ENCODE measurements at places on chromosomes 12 and 14.
A peak's percentile ranks its signal among the peaks of the same experiment; 100 is the strongest.

DNA sequence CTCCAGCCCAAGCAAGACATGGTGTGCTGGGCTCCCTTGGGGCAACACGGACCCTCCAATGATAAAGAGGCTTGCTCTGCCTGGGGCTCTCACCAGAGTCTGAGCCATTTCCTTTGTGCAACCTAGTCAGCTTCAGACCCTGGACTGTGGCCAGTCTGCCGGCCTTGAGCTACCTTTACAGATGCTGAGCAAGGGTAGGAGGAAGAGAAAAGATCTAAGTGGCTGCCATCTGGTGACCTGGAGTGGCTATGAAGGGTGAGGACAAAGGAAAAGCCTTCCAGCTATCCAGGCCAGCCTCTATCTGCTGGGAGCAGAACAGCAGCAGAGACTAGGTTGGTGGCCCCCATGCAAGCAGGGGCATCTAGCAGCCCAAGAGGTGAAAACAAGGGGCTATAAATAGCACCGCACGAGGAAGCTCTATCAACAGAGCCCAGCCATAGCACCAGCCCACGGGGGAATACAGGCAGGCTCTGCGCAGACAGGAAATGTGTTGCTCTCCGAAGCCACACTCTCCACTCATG lies 230.1 kb downstream of the FOXN3 start:
- peak; percentile 40 for DNase-seq

DNA sequence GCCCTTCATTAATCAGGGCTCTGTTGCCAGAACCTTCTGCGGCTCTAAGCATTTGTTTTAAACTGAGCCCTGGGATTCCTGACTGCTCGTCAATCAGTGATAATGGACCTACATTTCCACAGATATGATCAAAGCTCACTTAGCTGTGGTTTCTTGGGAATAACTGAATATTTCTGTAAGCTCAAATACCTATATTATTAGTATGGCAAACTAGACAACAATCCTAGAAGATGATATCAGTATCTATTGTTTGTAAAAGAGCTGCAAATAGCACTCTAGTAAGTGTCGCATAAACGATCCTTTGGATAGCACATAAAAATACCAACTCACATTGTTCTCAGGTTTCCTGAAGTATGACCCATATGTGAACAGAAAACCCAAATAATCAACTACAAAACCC lies 150.4 kb downstream of the PPM1H start:
- DNase-seq, result no peak

- DNase-seq, result no peak
These were observed 75.4 kb downstream of the DUSP6 start for GRCh38 chr12:89276860-89277259.

DNA sequence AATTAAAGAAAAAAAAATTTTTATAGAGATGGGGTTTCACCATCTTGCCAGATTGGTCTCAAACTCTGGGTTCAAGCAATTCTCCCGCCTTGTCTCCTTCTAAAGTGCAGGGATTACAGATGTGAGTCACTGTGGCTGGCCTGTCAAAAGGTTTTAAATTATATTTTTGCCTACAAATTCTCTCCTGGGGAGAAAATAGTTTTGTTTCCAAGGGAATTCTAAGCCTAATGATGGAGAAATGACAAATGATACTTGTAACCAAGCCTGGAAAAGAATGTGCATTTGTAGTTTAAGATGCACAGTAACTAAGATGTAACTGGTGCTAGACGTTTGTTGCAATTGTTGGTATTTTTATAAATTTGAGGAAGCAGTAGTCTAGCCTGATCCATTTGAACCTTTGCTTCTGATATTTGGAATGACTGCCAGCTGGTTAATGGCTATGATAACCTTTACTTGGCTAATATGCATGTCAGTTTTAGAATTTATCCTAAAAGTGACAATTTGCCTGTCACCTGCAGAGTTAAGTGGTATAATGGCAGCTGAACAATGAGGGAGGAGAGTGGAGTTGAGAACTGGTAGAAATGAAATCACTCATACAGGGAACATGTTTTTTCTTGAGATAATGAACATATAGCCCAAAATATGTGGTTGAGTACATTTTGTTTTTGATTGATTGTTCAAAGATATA lies 148.0 kb downstream of the FUT8 start:
- no peak for DNase-seq

DNA sequence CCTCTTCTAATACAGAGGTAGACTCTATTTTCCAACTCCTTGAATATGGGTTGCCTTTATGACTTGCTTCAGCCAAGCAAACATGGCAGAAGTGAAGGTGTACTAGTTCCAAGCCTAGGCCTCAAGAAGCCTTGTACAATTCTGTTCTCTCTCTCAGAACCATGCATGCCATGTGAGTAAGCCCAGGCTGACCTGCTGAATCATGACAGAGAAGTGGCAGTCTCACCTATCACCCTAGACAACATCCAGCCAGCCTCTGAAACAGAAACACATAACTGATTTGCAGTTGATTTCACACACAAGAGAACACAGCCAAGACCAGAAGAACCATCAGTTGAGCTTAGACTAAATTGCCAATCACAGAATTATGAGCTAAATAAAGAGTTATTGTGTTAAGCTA lies 157.2 kb downstream of the GARIN6 start:
- DNase-seq, result no peak

DNA sequence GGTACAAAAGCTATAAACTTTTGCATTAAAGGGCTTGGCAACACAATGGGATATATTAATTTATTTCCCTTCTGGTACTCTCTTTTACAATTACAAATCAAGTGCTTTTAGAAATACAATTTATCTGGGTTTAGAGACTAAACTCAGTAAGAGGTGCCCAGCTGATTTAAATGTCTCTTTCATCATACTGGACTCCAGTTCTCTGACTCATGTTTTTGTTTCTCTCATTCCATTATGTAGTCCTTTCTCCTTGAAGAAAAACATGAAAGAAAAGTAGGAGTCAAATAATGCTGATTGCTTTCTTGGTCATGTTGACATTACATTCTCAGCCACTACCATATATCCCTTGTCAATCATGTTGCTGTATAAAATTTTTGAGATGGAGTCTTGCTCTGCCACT lies 36.3 kb upstream of the CFL2 start:
- no peak for DNase-seq
